Mesenteric fat pad (tissue), 1 donor: ENCODE measurements at places on chromosomes 2 and 18. TPM values are rescaled to one million over a fixed set of nuclear protein-coding genes. Genes with fewer than 3 reads are reported as not detected.

DNA sequence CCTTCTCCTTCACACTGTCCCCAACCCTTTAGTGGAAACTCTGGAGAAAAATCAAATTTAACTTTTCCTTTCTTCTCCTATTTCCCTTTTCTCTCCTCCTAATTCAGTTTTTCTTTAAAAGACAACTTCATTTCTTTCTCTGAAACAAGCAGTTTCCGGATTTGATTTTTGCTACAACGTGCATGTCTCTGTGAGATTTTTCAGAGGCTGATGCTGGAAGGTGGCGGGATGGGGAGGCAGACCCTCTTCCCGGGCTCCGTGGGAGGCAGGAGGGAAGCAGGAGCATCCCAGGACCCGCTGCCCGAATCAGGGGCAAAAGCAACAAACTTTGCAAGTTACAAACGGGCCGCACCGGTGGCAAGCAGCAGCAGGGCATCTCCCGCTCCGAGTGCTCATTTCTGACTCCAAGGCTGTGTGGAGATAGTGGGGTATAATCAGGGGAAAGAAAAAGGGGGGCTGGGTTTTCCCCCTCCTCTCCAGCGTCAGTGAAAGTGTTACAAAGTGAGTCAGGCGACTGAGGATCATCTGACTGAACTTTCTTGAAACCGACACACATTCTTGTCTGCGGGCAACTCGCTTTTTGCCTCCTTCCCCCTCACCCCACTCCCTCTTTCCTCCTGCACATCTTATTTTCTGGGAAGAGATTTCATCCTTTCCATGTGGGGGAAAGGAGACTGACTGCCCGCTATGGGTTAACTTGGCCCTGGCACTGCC is 6.4 kb downstream of the ZEB2 start:
- DNase-seq: no peak

GRCh38 chr18:50586710-50587109 is 26.8 kb downstream of the MAPK4 start:
- DNase-seq: no peak

DNA sequence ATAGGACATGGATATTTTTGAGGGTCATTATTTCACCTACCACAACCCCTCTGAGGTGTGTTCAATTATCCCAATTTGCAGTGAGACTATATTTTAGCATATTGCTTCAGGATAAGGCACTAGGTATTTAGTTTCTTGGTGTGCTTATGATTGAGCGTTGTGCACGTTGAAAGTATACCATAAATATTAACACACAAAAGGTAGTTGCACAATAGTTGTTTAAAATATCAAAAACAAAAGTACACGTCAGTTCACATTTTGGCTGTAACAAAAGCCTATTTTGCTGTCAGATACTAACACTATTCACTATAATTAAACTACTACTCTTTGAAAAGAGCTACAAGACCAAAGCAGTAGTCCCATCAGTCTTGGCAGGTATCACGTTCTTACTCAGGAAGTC is 367.5 kb downstream of the DSC3 start:
- no peak for DNase-seq

DNA sequence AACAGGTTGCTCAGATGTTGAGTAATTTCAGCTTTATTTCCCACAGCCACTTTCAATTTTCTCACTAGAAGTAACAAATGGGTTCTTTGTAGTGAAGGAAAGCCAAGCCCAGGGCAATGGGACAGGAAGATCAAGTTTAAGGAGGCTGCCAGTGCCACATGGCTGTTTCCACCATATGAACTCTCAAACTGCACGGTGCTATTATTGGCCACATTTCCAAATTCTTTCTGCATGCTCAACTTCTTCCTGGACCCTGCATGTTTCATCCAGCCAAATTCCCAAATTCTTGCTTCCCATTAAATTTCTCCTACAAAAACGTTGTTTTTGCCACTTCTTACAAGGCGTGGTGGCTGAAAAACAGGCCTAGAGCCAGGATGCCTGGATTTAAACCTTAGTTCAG is 193.3 kb upstream of the SPHKAP start:
- no peak for DNase-seq

- no peak for DNase-seq
Measured at GRCh38 chr2:147049957-147050356, 794.9 kb upstream of the ACVR2A start.

- DNase-seq: no peak
Measured at GRCh38 chr18:36757081-36757480, 71.7 kb downstream of the TPGS2 start.

UGT1A8 gene
- total RNA-seq: not detected

DNA sequence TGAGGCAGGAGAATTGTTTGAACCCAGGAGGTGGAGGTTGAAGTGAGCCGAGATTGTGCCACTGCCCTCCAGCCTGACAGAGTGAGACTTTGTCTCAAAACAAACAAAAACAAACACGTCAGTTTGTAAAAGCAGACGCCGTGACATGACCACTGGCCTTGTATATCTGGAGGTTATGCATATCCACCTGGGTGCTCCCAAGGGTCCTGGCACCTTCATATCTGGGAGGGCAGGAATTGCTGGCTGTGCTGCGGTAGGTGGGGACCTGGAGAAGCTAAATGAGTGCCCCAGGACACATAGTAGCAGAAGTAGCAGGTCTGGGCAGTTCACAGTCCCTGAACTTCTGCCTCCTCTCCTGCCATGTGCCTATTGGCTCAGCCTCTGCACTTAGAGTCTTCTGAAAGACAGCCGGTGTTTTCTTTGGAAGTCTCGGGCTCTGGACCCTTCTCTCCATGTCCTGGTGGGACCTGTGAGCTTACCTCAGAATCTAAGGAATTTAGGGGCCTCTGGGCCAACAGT is 30.9 kb upstream of the IL1R2 start:
- DNase-seq: no peak

- DNase-seq: no peak
Measured at GRCh38 chr2:165678882-165679281, 115.2 kb downstream of the GALNT3 start.

CYRIA gene
- 22.4 TPM for total RNA-seq

- DNase-seq: no peak
Measured at GRCh38 chr18:25310045-25310444, 41.9 kb downstream of the ZNF521 start.
